Right atrium auricular region (tissue), 2 donors: ENCODE measurements at places on chromosomes 1 and 21.

- no peak for DNase-seq
These were observed 357.9 kb upstream of the USP24 start for GRCh38 chr1:55572878-55573734.

GRCh38 chr1:176843352-176844297, 320.9 kb downstream of the ASTN1 start:
- DNase-seq: no peak

- peak; percentile 87 for DNase-seq
These were observed 8.7 kb upstream of the GPR161 start for GRCh38 chr1:168145184-168146159.

DNA sequence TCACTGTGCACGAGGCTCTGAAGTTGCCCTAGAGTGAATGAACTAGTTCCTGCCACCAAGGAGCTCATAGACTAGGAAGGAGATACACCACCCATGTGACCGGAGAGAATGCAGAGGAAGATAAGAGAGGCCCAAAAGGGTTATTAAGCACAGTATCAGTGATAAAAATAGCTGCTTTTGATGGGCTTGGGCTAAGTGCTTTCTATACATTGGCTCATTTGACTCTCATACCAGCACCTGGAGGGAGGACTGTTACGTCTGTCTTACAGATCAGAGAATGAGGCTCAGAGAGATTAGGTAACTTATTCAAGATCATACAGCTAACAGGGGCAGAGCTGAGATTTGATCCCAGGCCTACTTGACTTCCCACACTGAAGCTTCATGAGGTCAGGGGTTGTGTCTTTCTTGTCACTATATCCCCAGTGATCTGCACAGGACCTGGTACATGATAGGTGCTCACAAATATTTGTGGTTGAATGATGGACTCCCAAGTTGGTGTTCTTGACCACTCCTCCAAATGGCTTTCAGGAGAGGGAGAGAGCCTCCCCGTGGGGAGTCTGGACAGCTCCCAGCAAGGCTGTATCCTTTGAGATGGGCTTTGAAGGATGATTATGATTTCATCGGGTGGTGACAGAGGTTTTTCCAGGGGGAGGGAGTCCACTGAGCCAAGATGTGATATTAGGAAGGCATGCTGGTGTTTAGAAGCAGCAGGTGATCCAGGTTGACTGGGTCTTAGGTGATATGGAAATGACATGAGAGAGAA, 14.4 kb downstream of the PPFIA4 start:
- DNase-seq: no peak

- no peak for DNase-seq
These were observed 58.4 kb downstream of the PLXNA2 start for GRCh38 chr1:208185801-208186231.

GRCh38 chr1:215201283-215201682, 118.7 kb downstream of the KCNK2 start:
- DNase-seq: no peak

DNA sequence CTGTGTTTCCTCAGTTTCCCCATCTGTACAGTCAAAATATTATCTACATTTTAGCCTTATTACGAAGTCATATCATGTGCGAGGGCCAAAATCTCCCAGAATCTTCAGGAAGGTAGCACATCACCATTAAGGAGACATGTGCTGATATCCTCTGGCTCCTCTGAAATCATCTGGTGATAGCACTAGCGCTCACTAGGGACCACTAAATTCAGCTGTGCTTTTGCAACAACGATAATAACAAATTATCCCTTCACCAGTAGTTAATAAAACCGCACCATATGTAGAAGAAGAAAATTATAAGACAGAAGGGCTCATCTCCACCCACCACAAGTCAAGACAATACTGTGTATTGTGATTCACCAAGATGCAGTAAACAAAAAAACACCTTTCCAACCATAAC, 53.3 kb downstream of the TIAM1 start:
- no peak for DNase-seq

GRCh38 chr1:2257245-2257627, 29.1 kb downstream of the SKI start:
- DNase-seq: no peak

- no peak for DNase-seq
These were observed 681 bp upstream of the GPR61 start for GRCh38 chr1:109538827-109539555.

DNA sequence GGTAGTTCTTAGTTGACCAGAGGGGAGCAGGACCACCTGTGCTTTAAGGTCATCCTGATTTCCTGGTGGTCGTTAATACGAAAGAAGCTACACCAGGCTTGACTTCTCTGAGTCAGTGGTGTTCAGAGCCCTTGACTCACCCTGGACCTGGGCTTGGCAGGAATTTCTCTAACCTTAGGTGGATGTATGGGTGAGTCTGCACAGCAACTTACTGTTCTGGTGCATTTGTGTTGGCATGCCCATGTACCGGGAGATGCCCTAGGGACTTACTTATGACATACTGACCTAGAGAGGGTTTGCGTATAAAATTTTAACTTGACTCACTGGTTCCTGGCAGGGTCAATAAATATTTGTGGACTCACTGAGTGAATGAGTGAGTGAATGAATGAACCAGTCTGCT, 304.6 kb downstream of the DISC1 start:
- no peak for DNase-seq

GRCh38 chr1:76835203-76835602, 32.1 kb upstream of the ST6GALNAC5 start:
- DNase-seq: no peak

GRCh38 chr1:112457241-112457640, 51.5 kb upstream of the WNT2B start:
- no peak for DNase-seq

GRCh38 chr1:248840946-248841345, 2.9 kb downstream of the ZNF672 start:
- DNase-seq: no peak

DNA sequence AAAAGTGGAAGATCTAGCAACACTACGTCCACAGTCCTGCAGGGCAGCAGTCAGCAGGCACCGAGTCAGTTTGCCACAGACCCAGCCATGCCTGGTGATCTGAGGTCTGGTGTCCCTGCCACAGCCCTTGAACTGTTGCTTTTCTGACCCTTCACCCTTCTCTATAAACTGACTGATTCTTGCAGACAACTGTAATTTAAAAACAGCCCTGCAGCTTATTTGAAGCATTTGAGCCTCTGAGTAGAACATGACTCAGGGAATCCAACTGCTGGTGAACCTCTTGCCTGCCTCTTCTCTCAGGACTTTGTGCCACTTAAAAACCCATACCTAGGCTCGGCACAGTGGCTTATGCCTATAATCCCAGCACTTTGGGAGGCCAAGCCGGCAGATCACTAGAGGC, 107.2 kb downstream of the EDEM3 start:
- no peak for DNase-seq

- peak; percentile 71 for DNase-seq
These were observed 38.2 kb downstream of the SLC9A1 start for GRCh38 chr1:27116697-27117096.

- DNase-seq: no peak
These were observed 662.9 kb downstream of the PLPP3 start for GRCh38 chr1:55916481-55916880.

DNA sequence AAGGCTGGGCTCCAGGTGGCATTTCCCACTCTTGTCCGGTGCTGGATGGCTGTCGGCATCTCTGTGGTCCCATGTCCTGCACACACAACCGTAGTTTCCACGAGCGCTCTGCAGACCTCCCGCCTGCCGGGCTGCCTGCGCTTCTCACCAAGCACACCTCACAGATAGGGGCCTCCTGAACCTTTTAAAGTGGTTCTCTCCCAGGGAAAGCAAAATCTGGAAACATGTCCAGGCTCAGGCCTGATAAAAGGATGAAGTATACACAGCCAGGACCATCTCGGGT, 46.2 kb downstream of the CAPN9 start:
- no peak for DNase-seq

DNA sequence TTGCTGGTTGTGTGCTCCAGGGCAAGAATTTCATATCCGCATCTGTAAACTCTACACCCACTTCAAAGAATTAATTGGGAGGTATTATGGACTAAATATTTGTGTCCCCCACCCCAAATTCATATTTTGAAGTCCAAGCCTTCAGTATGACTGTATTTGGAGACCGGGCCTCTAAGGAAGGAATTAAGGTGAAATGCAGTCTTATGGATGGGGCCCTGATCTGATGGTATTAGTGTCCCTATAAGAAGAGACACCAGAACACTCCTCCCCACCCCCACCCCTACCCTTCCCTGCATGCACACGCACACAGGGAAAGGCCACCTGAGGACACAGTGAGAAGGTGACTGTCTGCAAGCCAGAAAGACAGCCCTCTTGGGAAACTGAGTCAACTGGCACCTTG, 332.4 kb downstream of the RPS6KC1 start:
- DNase-seq: no peak

DNA sequence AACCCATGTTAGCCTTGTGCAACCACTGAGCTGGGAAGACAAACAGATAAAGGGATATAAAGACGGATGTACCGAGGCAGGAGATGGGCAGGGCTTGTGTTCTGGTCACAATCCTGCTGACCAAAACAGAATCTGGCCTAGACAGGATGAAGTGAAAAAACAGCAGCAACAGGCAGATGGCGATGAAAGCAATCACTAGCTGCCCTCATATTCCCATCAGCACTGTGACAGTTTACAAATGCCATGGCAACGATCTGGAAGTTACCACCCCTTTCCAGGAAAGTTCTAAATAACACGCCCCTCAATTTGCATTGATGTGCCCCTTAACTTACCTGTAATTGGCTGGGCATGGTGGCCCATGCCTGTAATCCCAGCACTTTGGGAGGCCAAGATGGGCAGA, 40.6 kb upstream of the CD46 start:
- no peak for DNase-seq

GRCh38 chr1:213415691-213416380, 364.8 kb downstream of the RPS6KC1 start:
- DNase-seq: no peak

GRCh38 chr1:54795356-54795665, 5.8 kb downstream of the TTC22 start:
- no peak for DNase-seq

DNA sequence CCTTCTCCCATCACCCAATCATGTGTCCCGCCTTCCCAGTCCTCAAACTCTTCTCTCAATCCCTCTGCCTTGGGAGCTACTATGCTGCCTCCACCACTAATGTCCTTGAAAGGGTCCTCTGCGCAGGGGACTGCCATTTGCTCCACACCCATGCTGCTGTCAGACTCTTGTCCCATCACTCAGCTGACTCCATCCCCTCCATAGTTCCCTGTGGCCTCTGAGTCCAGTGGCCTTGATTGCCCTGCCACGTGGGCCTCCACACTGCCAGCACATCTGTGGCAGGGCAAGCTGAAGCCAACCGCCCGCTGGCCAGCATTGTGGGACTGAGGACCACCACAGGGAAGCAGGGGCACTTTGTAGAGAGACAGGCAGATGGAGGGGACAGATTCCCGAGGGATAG, 1.3 kb upstream of the TNNT2 start:
- no peak for DNase-seq

- DNase-seq: peak; percentile 47
These were observed 146.0 kb upstream of the JUN start for GRCh38 chr1:58929671-58930325.

DNA sequence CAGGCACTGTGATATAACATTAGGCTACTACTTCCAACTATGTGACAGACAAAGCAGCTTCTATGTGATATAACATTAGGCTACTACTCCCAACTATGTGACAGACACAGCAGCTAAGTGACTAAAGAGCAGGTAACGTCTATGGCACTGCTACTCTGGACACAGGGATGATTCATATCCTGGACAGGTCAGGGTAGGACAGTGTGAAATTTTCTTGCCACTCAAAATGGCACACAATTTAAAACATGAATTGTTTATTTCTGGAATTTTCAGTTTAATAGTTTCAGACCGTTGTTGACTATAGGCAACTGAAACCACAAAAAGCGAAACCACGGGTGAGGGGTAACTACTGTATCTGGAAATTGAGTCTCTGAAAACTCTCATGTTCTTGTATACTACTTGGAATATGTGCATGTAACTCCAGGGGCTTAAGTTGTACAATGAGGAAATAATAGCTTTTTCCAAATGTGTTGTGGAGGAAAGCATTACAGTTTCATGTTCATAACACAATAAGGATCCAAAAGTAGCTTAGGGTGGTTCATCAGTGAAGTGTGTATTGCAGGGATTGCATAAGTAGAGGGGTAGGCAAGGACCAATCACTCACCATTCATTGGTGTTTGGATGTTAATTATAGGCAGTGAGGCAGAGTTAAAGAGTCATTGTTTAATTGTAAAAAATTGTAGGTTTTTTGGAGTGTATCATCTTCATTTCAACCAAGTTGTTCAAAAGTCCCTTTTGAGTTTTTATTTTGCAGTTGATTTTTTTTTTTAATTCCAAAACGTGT, 5.3 kb downstream of the DTL start:
- DNase-seq: no peak

DNA sequence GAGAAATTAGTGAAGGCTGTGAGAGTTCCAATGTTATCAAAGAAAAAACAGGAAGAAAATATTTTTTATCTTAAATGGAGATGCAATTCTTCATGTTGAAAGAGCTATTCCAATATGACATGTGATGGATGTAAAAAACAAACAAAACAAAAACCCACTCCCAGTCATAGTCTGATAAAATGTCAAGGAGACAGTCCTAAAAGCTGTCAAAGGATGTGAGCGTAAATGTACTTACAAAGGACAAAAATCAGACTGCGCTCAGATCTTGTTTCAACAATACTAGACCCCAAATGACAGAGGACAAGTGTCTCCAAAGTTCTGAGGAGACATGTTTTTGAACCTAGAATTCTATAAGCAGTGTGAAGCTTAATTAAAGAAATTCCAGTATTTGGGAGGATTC, 265.8 kb downstream of the PLPP3 start:
- DNase-seq: no peak

GRCh38 chr1:161478985-161479384, 26.3 kb upstream of the FCGR2A start:
- no peak for DNase-seq

DNA sequence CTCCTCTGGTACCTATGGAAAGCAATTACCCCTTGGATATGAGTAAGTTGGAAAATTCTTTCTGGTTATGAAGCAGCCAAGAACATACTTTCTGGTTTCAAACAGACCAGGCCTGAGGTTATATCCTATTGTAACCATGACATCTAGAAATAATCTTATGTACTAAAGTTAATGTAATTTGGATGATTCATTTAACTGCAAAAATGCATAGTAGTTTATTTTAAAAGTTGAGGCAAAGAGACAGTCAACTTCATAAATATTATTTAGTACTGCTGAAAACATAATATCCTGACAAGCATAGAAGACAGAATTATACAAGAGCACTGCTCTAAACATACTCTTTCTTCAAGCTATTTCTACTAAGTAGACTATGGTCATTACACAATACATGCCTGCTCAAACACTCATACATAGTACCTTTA, 25.5 kb downstream of the ODF2L start:
- no peak for DNase-seq

GRCh38 chr1:5845376-5845775, 146.8 kb downstream of the NPHP4 start:
- DNase-seq: no peak

- DNase-seq: no peak
These were observed 55.5 kb downstream of the MORN1 start for GRCh38 chr1:2335721-2336455.

GRCh38 chr1:87176514-87176913, 152.2 kb upstream of the LMO4 start:
- no peak for DNase-seq

- DNase-seq: no peak
These were observed 22.2 kb downstream of the SLC2A1 start for GRCh38 chr1:42936309-42937078.
